ENCODE measurements at places on chromosomes 5 and 9. TPM values are rescaled to one million over a fixed set of nuclear protein-coding genes. Genes with fewer than 3 reads are reported as not detected.

The FYB1 gene
- total RNA-seq = 74.1 TPM

The LCN12 gene
- not detected for total RNA-seq

The SLCO4C1 gene
- not detected for total RNA-seq

The ORM2 gene
- 0.64 TPM for total RNA-seq

The YTHDC2 gene
- total RNA-seq = 8.3 TPM

The SPTAN1 gene
- 687 TPM for total RNA-seq

DNA sequence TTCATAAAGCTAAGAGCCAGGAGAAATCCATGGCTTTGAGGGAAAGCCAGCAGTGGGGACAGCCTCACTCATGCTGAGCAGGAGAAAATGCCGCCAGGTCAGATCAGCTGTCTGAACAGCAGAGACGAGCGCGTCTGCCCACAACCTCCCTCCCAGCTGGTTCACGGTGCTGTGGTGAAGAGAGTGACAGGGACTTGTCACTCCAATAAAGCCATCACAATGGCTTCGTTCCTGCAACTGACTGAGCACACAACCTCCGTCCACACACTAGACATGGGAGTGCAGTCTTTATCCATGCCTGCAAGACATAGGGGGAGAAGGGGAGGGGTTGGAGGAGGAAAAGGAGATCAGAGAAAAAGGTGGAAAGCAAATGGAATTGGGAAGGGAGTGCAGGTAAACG, 206.9 kb downstream of the GABBR2 start:
- H3K27ac ChIP-seq = no peak overlapping the region
- no peaks in the 10 kb centered on the region for H3K27me3 ChIP-seq
- H3K4me3 ChIP-seq = no peak overlapping the region
- no peaks in the 10 kb centered on the region for H3K4me1 ChIP-seq
- H3K36me3 ChIP-seq = no peaks in the 10 kb centered on the region

- H3K4me1 ChIP-seq = no peaks in the 10 kb centered on the region
- no peaks in the 10 kb centered on the region for H3K36me3 ChIP-seq
- no peak overlapping the region for H3K4me3 ChIP-seq
- H3K27ac ChIP-seq = no peak overlapping the region
These were observed 614.2 kb upstream of the CLINT1 start for GRCh38 chr5:158473016-158473635.

- peaks cover 76% of the 10 kb centered on the region for H3K4me1 ChIP-seq
- no peaks in the 10 kb centered on the region for H3K36me3 ChIP-seq
- no peak for DNase-seq
- peak overlapping the region; percentile 15 for H3K27ac ChIP-seq
These were observed 18.0 kb downstream of the RXRA start for GRCh38 chr9:134344068-134344799.

DNA sequence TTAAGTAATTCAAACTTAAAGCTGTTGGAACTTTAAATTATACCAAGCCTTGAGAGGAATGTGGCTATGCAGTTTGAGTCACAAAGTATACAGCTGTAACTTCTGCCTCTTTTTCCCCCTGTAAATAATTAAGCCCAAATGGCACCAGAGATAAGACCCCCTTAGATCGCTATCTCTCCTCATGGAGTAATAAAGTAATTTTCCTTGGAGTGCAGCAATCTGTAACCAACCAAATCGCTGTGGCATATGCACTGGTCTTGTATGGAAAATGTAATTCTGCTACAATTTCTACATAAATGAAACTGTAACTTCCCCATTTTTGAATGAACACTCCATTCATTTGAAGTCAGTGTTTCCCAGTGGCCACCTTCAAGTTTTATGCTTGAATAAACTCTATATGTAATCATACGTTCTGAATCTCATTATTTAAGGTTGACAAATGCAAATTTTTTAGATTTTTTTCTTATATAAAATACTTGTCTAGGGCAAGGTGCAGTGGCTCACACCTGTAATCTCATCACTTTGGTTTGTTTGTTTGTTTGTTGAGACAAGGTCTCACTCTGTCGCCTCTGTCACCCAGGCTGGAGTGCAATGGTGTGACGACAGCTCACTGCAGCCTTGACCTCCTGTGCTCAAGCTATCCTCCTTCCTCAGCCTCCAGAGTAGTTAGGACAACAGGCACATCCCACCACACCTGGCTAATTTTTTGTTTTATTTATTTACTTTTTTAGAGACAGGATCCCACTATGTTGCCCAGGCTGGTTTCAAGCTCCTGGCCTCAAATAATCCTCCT, 12.3 kb downstream of the SUSD1 start:
- no peak for DNase-seq
- no peak overlapping the region for H3K27ac ChIP-seq
- H3K4me1 ChIP-seq = no peaks in the 10 kb centered on the region
- no peak overlapping the region for H3K4me3 ChIP-seq

GRCh38 chr5:160287378-160288051, 24.8 kb downstream of the CCNJL start:
- H3K36me3 ChIP-seq = no peaks in the 10 kb centered on the region
- no peaks in the 10 kb centered on the region for H3K27me3 ChIP-seq
- no peak overlapping the region for H3K4me3 ChIP-seq
- DNase-seq = no peak

GRCh38 chr9:90827181-90827871, 25.7 kb downstream of the SYK start:
- H3K4me3 ChIP-seq = no peak overlapping the region
- H3K4me1 ChIP-seq = no peaks in the 10 kb centered on the region
- no peaks in the 10 kb centered on the region for H3K36me3 ChIP-seq
- no peaks in the 10 kb centered on the region for H3K27me3 ChIP-seq
- H3K27ac ChIP-seq = no peak overlapping the region

DNA sequence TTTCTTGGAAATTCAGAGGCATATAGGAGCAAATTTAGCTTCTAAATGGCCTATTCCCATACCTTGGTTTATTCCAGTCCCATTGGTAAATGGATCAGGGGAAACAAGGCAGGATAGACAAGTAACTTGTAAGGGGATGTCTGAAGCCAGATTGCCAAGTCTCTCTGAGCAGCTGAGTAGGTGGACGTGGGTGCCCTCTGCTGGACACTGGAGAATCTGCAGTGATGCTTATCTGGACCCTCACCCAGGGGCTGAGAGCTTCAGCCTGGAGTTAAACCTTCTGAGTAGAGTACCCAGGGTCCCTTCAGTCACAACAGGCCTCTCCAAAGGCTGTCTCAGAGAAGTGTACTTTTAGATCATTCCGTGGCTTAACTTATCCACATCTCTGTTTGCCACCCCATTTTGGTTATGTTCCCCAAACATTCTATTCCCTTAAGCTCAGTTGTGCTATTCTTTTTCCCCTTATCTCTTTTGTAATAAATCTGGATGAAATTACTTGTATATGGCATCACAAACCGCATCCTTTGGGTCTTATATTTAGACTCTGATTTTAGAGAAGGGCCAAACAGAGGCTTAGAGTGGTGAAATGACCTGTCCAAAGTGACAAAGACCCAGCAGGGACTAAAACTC, 218.3 kb upstream of the GLRA1 start:
- no peak for DNase-seq
- H3K4me1 ChIP-seq = no peaks in the 10 kb centered on the region
- H3K27me3 ChIP-seq = no peaks in the 10 kb centered on the region
- H3K27ac ChIP-seq = no peak overlapping the region

DNA sequence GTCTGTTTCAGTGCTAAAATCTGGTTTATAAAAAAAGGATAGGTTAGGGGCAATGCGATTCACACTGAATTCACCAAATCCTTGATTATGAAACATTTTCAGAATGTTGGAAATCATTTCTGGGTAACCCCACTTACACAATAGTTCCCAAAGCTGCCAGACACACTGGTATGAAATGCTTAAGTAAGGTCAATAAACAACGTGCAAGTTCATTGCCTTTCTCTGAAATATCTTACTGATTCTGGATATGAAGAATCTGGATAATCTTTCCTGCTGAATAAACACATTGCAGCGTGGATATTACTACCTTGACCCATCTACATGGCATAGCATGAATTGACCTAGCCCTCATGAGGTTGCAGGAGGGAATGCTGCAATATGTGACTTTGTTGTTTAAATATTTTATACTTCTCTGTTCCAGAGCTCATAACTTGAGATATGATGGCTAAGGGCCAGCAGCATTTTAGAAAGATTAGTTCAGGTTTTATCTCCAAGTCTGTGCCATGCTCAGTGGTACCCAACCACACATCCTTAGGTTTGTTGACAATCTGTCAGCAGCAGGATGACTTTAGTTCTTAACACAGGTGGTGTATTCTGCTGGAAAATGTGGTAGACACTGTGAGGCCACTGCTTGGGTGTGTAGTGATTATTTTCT, 121.0 kb downstream of the NREP start:
- no peak overlapping the region for H3K4me3 ChIP-seq
- no peaks in the 10 kb centered on the region for H3K36me3 ChIP-seq
- H3K4me1 ChIP-seq = peaks cover 7% of the 10 kb centered on the region
- H3K27ac ChIP-seq = no peak overlapping the region

GRCh38 chr9:76620581-76620980, 143.7 kb upstream of the PCA3 start:
- no peak for DNase-seq
- H3K27ac ChIP-seq = peak overlapping the region; percentile 62
- H3K27me3 ChIP-seq = no peaks in the 10 kb centered on the region
- H3K36me3 ChIP-seq = peaks cover 10% of the 10 kb centered on the region

DNA sequence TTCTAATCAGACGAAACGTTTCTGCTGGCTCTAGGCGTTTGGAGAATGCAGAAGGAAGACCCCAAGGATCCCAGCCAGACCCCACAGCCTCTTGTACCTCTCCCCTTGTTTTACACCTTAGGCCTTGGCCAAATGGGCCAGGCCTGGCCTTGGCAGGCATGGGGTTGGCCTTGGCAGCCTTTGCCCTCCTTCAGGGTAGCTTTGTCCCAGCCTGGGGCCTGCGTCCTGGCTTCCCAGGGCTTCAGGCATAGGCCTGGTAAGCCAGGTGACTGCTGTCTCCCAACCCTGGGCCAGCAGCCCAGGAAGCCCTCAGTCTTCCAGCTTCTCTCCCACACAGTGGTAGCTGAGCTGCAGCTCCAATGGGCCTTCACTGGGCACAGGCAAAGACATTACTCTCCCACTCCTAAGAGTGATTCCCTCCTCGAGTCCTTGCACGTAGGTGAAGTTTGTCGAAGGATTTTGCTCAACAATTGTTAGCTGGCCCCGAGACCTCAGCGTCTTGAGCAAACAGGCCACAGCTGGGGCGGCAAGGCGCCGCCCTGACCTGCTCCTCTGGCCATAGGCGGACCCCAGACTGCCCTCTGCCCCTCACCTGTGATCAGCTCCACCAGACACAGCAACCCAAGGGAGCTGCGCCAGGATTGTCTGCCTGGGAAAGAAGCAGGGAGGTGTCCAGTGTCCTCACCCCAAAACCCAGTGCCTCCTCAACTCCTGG, 1.1 kb upstream of the PITX1 start:
- DNase-seq = no peak
- H3K36me3 ChIP-seq = no peaks in the 10 kb centered on the region
- H3K4me1 ChIP-seq = peaks cover 25% of the 10 kb centered on the region

DNA sequence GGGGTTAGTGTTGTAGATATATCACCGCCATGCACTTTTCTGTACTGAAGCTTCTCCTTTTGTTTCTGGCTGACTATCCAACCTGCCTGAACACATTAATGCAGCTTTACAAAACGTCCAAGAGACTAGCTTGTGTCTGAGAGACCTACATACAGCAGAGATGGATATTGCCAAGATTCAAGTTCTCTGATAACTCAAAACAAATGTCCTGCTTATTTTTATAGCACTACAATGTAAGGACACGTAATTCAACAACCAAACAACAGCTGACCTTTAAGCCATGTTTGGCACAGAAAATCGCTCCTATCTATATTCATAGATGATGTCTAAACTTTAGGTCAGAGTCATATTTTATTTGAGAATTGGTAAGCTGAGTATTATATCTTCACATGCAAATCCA, 76.2 kb upstream of the NTRK2 start:
- H3K27me3 ChIP-seq = no peaks in the 10 kb centered on the region
- H3K27ac ChIP-seq = no peak overlapping the region
- H3K4me3 ChIP-seq = no peak overlapping the region
- no peaks in the 10 kb centered on the region for H3K4me1 ChIP-seq

DNA sequence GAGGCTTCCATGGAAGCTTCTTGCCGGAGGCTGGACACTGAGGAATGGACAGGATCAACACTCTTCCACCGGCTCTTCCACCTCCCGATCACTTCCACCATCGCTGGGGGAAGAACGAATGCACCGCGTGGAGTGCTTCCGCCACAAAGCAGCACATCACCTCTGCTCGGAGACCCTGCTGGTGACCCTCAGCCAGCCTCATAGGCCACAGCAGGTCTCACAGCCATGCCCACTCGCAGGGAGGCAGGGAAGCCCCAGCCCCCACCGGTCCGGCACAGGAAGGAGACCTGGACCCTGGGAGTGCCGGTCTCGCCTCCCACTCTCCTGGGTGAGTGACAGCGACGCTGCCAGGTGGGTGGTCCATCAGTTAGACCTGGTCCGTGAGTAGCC, 4.7 kb downstream of the MRPL36 start:
- no peak overlapping the region for H3K27ac ChIP-seq
- DNase-seq = no peak
- H3K27me3 ChIP-seq = no peaks in the 10 kb centered on the region
- no peaks in the 10 kb centered on the region for H3K36me3 ChIP-seq
- H3K4me3 ChIP-seq = no peak overlapping the region

DNA sequence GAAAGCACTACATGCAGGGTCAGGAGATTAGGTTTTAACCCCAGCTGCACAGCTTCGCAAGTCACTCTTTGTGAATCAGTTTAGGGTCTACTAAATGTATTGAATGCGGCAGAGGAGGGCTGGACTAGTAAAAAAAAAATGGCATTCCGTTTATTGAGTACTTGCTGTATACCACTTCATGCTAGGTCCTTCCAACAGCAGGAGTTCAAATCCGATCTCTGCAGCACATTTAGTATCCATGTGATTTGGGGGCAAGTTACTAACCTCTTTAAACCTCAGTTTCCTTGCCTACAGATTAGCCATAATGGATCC, 204.4 kb downstream of the SNCAIP start:
- H3K27ac ChIP-seq = no peak overlapping the region
- no peaks in the 10 kb centered on the region for H3K36me3 ChIP-seq

GRCh38 chr5:142074006-142074405, 34.6 kb upstream of the NDFIP1 start:
- no peak overlapping the region for H3K4me3 ChIP-seq
- no peak overlapping the region for H3K27ac ChIP-seq
- H3K36me3 ChIP-seq = no peaks in the 10 kb centered on the region
- DNase-seq = no peak

GRCh38 chr5:36079200-36079781, 12.6 kb upstream of the UGT3A2 start:
- no peak overlapping the region for H3K27ac ChIP-seq
- H3K27me3 ChIP-seq = no peaks in the 10 kb centered on the region
- H3K4me3 ChIP-seq = no peak overlapping the region

- DNase-seq = no peak
- H3K4me1 ChIP-seq = no peaks in the 10 kb centered on the region
- H3K27ac ChIP-seq = no peak overlapping the region
- H3K36me3 ChIP-seq = peaks cover 16% of the 10 kb centered on the region
- no peaks in the 10 kb centered on the region for H3K27me3 ChIP-seq
These were observed 13.2 kb downstream of the TSPAN17 start for GRCh38 chr5:176660530-176660859.

- DNase-seq = no peak
- peaks cover 27% of the 10 kb centered on the region for H3K36me3 ChIP-seq
- no peak overlapping the region for H3K27ac ChIP-seq
- H3K4me1 ChIP-seq = peaks cover 8% of the 10 kb centered on the region
- no peak overlapping the region for H3K4me3 ChIP-seq
- H3K27me3 ChIP-seq = no peaks in the 10 kb centered on the region
These were observed 67.4 kb downstream of the VCAN start for GRCh38 chr5:83538786-83539462.

All from ascending aorta (tissue), 2 donors.